Hematopoietic multipotent progenitor cell treated with erythropoietin and hydrocortisone succinate and interleukin-3 and kit ligand, for 15 days (in vitro differentiated cells): ENCODE measurements at places on chromosomes 3 and 15.

DNA sequence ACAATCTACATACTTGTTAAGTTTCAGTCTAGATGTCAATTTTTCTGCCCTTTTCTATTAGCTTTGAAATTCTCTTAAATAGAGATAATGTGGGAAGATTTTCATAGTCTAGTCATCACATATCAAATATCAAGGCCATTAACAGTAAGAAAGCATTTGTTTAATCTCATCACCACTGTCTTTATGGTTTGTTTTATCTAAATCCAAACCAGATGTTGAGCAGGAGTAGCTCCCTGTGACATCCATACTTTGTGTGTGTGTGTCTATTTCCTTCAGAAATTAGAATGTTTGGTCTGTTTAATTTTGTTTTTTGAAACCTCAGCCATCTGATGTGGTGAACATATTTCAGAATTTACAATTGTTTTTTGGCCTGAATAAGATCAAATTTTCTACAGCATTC lies 23.1 kb upstream of the GOLGA8B start:
- DNase-seq: no peak

DNA sequence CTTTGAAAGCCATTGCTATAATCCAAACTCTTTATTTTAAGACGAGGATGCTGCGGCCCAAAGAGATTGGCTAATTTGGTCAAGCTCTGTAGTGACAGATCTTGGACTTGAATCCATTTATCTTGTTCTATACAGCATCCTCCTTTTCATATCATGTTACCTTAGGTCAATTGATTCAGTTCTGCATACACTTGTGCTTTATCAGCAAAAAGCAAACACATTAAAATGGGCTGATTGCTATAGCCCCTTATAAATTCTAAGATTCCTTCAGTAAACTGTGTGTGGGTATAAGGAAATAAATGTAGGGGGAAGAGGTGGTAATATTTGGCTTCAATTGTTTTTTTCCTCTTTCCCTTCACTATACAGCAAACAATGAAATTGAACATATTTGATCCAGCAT lies 40.1 kb upstream of the NECTIN3 start:
- no peak for DNase-seq

GRCh38 chr3:114115143-114115542 lies 58.6 kb downstream of the QTRT2 start:
- DNase-seq: no peak

DNA sequence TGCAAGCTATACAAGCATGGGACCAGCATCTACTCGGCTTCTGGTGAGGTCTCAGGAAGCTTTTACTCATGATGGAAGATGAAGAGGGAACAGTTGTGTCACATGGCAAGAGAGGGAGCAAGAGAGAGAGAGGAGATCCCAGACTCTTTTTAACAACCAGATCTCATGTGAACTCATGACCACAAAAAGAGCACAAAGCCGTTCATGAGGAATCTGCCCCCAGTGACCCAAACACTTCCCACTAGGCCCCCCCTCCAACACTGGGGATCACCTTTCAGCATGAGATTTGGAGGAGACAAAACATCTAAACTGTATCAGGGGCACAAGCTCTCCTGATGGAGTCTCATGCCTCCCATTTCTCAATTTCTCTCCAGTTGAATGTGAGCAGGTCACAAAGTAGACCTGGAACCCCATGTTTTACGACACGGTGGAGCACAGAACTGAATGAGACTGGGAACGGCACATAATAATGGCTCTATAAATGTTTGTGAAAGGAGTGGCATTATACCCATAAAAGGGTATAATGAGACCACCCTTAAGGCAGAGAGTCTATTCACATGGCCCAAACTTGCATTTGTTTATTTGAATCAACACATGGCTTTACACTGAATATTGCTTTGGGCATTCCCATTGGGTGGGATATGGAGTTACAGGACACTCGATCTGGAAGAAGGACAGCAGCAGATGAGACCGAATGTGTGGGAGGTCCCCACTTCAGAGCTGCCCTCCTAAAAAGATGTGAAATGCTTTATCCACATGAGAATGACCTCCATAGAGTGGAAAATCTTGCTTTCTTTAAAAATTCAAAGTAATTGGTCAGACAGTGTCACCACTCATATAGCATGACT lies 38.8 kb downstream of the IL16 start:
- DNase-seq: no peak

- peak; percentile 35 for DNase-seq
Observed at GRCh38 chr15:70098461-70099166, 897 bp upstream of the TLE3 start.

DNA sequence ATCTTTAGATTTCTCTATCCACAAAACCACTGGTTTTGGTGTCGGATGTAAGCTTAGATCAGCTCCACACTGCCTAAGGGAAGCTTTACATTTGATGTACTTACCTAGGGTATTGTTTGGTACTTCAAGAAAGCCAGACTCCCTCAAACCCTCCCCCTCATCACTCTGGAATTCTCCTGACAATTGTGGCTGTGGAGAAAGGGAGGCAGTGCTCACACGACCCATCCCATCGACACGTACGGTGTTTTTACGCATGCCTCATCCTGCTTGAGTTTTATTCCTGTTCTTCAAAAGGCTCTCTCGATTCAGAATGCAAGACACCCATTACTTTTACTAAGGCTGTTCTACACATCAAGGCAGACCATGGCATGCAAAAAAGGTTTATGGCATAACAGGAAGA lies 67.3 kb upstream of the ONECUT1 start:
- DNase-seq: no peak

GRCh38 chr15:40339621-40339945 lies 1.2 kb downstream of the CCDC9B start:
- DNase-seq: no peak

DNA sequence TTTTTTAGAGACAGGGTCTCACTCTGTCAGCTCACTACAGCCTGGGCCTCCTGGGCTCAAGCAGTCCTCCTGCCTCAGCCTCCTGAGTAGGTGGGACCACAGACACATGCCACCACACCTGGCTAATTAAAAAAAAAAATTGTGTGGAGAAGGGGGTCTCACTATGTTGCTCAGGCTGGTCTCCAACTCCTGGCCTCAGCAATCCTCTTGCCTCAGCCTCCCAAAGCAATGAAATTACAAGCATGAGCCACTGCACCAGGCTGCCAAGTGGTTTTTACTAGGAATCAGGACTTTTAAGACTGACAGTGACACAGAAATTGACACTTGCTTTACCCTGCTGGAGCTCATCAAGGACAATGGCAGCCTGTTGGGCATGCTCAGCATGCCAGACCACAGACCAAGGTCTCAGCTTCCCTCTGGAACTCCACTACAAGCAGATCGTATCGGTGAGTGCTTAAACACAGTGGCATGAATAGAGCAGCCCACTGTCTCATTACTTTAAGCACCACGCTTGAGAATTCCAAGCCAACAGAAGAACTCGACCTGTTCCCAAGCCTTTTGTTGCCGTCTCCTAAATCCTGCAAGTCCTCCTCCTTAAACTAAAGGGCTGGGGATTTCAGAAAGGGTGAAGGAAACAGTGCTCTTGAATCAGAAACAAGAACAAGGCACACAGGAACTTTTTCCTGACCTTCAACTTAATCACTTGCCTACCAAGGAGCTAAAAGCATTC lies 41.4 kb downstream of the EOMES start:
- no peak for DNase-seq

DNA sequence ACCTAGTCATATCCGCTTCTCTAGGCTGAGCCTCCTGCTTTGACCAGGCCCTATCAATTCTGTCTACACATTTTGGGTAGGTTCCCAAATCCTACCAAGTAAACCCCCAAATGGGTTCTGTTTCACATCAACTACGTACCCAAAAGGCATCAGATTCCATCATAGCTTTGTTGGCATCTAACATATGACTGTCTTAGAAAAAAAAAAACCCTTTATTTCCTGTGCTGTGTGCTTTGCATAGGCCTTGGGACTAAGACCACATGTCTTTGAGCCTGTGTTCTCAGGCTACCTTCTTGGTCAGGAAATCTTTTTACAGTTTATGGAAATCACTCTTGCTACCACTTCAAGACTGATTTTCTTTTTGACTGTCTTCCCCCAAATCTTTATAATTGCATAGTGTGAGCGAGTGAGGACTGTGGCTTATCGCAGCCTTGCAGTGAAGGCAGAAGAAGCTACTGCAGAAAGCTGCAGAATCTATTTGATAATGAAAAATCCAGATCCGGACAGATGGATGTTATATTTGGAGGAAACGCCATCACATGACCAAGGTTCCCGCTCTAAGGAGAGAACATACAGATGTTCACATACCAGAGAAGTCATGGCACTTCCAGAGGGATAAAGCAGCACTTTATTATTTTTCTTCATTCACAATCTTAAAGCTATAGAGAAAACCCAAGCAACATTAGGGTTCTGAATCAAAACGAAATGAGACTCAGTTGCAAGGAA lies 111.2 kb downstream of the EOMES start:
- DNase-seq: no peak

GRCh38 chr3:177820683-177821316 lies 623.5 kb upstream of the TBL1XR1 start:
- no peak for DNase-seq

DNA sequence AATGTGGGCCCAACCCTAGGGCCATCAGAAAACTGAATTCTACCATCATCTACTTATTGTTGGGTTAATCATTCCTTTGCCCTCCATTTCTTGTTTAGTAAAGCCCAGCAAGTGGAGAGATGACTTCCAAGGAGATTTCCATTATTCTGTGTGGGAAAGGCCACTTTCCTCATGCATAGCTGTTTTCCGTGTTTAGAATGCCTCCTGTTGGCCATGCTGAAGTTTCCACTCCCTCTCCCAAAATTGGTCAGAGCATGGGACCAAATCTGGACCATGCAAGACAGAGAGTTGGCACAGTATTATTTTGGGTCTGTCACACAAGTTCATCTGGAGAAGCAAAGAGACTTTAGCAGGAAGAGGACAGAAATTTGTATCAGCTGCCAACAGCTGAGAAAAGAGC lies 15.3 kb upstream of the SUSD5 start:
- DNase-seq: no peak

GRCh38 chr15:100667405-100668347 lies 65.3 kb downstream of the ASB7 start:
- DNase-seq: no peak

- DNase-seq: no peak
Observed at GRCh38 chr3:171632766-171633165, 172.6 kb upstream of the TNIK start.

DNA sequence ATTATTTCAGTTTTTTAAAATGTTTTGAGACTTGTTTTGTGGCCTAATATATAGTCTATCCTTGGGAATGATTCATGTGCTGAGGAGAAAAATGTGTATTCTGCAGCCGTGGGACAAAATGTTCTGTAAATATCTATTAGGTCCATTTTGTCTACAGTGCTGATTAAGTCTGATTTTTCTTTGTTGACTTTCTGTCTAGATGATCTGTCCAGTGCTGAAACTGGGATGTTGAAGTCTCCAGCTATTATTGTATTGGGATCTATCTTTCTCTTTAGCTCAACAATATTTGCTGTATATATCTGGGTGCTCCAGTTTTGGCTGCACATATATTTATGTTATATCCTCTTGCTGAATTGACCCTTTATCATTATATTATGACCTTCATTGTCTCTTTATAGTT lies 85.2 kb downstream of the UBE2E2 start:
- no peak for DNase-seq

DNA sequence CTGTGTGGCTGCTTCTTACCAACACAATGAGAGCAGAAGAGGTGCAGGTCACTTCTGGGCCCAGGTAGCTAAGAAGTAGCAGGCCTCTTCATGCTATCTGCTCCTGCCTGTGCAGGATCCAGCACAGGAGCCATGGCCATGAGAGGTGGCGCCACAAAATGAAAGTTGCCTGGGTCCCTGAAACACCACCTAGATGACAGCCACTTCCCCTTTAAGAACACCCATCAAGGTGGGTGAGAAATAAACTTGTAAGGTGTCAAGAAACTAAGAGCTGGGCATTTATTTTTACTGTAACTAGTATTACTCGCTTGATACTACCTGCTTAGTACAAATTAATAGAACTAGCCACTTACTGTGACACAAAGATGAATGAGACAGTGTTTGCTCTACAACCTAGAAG lies 484.6 kb upstream of the TBL1XR1 start:
- DNase-seq: no peak

DNA sequence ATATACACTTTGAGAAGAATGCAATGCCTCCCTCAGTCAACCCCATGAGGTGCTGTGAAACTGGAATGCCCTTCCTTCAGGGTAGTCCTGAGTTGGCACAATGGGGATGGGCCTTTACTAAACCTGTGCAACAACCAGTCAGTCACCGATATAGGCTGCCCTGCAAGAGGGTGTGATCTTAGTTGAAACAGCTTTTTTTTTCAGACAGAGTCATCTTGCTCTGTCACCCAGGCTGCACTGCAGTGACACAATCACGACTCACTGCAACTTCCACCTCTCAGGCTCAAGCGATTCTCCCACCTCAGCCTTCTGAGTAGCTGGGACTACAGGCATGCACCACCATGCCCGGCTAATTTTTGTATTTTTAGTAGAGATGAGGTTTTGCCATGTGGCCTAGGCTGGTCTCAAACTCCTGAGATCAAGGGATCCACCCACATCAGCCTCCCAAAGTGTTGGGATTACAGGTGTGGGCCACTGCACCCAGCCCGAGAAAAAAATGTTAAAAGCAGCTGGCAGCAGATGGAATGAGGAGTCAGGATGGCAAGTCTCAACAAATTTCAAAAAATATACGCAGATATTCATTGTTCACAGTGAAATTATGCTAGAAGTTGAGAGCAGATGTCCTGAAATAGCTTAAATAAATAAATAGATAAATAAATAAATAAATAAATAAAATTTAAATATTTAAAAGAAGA lies 31.8 kb downstream of the MYO5A start:
- DNase-seq: no peak

DNA sequence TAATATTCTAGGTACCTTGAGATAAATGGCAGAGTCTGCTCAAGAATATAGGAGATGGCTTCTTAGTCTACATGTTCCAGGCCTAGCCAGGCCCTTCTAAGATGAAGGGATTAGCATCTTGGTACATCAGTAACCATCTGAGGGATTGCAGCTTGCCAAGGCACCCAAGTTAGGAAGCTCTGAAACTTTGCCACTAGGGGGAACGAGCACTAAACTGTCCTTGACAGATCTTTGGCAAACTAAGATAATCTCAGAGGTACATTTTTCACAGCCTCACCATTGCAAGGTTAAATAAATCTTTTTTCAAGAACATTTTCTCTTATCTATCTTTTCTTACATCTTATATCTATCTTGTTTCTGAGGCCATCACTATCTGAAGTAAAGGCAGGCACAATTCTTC lies 351.2 kb downstream of the RAP2B start:
- DNase-seq: no peak

GRCh38 chr3:58668247-58668646 lies 1.7 kb upstream of the FAM3D start:
- no peak for DNase-seq

GRCh38 chr15:58785355-58785754 lies 14.3 kb downstream of the MINDY2 start:
- no peak for DNase-seq
